Large intestine (tissue), 12 donors: ENCODE measurements at places on chromosomes 11 and 22. TPM values are rescaled to one million over a fixed set of nuclear protein-coding genes. Genes with fewer than 3 reads are reported as not detected.

Gene PRODH
- 197 TPM for polyA plus RNA-seq

Gene NEFH
- polyA plus RNA-seq, result 5.6 TPM

Gene KRTAP5-7
- polyA plus RNA-seq, result 0.16 TPM

Gene OR10V1
- not detected for polyA plus RNA-seq

Gene MPZL2
- polyA plus RNA-seq, result 32.8 TPM

Gene CCDC87
- 0.09 TPM for polyA plus RNA-seq

Gene MYBPC3
- polyA plus RNA-seq, result 0.01 TPM

Gene PGA5
- polyA plus RNA-seq, result 0.40 TPM

Gene ARHGAP20
- 2.2 TPM for polyA plus RNA-seq

Gene MYRF
- polyA plus RNA-seq, result 55.5 TPM

Gene NLRP14
- 0.82 TPM for polyA plus RNA-seq

Gene ZBED5
- polyA plus RNA-seq, result 59.1 TPM

Gene KLHL35
- 1.3 TPM for polyA plus RNA-seq

Gene ZNF214
- polyA plus RNA-seq, result 7.7 TPM

Gene ZBTB16
- polyA plus RNA-seq, result 2.8 TPM

Gene APOA4
- polyA plus RNA-seq, result 4,166 TPM

Gene FJX1
- polyA plus RNA-seq, result 3.5 TPM

Gene ANGPTL5
- polyA plus RNA-seq, result 0.06 TPM

Gene SEPTIN3
- 5.1 TPM for polyA plus RNA-seq

Gene CDC45
- 8.7 TPM for polyA plus RNA-seq

Gene RIMBP3B
- 0.06 TPM for polyA plus RNA-seq

Gene MFRP
- 0.01 TPM for polyA plus RNA-seq

Gene PES1
- polyA plus RNA-seq, result 58.6 TPM

Gene PNPLA3
- polyA plus RNA-seq, result 1.3 TPM
